ENCODE measurements at places on chromosomes 7 and 10. TPM values are rescaled to one million over a fixed set of nuclear protein-coding genes. Genes with fewer than 3 reads are reported as not detected.

Gene EGFR
- 11.2 TPM for total RNA-seq

Gene FFAR4
- total RNA-seq: 0.07 TPM

Gene ECHDC3
- total RNA-seq: 94.6 TPM

Gene GIMAP7
- 24.1 TPM for total RNA-seq

Gene BMPER
- 0.59 TPM for total RNA-seq

- no peak for DNase-seq
Measured at GRCh38 chr7:95636140-95636940, 40.0 kb upstream of the PDK4 start.

DNA sequence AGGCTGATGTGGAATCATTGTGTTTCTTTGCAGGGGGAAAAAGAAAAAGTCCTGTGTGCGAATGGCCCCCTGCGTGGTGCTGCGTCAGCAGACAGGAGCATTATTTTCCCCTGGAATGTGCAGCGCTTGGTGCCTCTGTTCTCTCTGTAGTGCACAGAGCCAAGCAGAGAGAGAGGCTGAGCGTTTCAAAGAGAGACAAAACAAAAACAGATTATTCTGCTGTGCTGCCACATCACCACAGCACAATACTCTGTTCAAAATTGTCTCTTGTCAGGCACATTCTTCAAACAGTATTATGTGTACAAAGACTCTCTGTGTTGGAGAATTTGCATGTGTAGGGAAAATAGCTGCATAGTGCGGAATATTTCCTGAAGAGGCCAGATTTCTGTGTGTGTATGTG, 609.0 kb downstream of the SDK1 start:
- no peak for DNase-seq

- no peak for DNase-seq
Measured at GRCh38 chr7:69515495-69516212, 82.6 kb upstream of the AUTS2 start.

DNA sequence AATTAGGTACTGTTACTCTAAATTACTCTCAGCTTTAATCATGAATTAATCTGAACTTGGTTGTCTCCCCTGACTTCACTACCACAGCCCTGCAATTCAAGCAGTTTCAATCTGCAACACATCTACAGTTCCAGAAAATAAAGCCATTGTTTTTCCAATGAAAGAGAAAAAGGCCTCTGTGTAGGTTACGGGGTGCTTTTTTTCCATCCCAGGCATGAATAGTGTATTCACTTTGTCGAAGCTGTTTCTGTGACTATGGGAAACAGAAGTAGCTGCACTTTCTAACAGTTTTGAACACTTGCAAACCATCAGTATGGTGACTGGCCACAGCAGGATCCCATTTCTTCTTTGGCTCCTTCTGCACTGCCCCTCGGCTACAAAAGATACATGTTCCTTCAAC, 460.2 kb downstream of the GRM8 start:
- no peak for DNase-seq

- no peak for DNase-seq
Measured at GRCh38 chr10:48455392-48456151, 149.1 kb downstream of the MAPK8 start.

Gene ANXA8
- 3.0 TPM for total RNA-seq

- no peak for DNase-seq
Measured at GRCh38 chr7:71334541-71334940, 202.6 kb downstream of the GALNT17 start.

DNA sequence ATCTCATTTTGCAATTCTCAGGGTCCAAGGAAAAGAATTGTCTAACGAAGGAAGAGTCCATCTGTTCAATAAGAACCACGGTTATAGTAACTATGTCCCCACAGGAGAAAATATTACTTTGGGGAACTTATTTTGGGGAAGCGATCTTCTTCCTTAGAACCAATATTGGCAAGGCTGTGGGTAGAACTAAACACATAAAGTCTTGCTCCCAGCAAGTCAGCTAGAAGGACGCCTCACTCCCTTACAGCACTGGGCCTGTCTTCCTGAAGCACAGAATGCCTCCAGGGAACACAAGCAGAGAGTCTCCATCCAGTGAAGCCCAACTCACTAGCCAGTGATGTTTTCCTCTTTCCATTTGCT, 30.2 kb downstream of the C10orf71 start:
- no peak for DNase-seq

Gene OR6V1
- not detected for total RNA-seq

GRCh38 chr7:17109020-17109419, 189.4 kb upstream of the AHR start:
- DNase-seq: no peak

- no peak for DNase-seq
Measured at GRCh38 chr7:66415659-66416265, 210.6 kb downstream of the TPST1 start.

Gene AFAP1L2
- total RNA-seq: 4.5 TPM

Gene C7orf33
- not detected for total RNA-seq

Gene GIMAP8
- total RNA-seq: 16.2 TPM

- DNase-seq: no peak
Measured at GRCh38 chr7:102917436-102918353, 4.9 kb downstream of the LRRC17 start.

Gene BAMBI
- 12.5 TPM for total RNA-seq
